Activated naive CD8-positive, alpha-beta T cell treated with anti-CD3 and anti-CD28 coated beads, Interleukin-2, amount 50 U/mL, for 24 hours (primary cell): ENCODE measurements at places on chromosomes 3 and 15.

- no peak for DNase-seq
These were observed 63.5 kb downstream of the UACA start for GRCh38 chr15:70699890-70700289.

DNA sequence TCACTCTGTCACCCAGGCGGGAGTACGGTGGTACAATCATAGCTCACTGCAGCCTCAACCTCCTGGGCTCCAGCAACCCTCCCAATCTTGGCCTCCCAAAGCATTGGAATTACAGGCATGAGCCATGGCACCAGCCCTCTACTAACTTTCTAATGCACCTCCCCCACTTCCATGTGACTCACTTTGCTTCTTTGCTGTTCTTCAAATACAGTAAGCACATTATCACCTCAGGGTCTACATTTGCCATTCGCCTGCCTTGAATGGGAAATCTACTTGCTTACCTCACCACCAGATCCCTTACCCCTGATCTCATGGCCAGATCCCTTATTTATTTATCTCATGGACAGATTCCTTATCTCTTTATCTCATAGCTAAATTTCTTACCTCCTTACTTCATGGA is 235.3 kb downstream of the KCNMB2 start:
- DNase-seq, result no peak

- no peak for DNase-seq
These were observed 14.5 kb downstream of the PCSK6 start for GRCh38 chr15:101474983-101475382.

- no peak for DNase-seq
These were observed 24.3 kb downstream of the MRPS25 start for GRCh38 chr3:15040844-15041243.

DNA sequence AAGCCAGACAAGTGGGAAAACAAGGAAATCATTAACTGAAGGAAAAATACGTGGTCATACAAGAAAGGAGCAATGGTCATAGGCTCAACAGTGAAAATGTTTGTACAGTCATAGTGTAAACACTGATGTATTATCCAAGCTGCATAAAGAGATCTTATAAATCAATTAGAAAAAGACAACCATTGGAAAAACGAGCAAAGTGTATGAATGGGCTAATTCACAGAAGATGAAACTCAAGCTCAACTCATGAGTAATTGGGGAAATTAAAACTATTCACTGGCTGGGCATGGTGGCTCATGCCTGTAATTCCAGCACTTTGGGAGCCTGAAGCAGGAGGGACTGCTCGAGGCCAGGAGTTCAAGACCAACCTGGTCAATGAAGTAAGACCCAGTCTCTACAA is 6.4 kb upstream of the IGF2BP2 start:
- DNase-seq, result no peak

DNA sequence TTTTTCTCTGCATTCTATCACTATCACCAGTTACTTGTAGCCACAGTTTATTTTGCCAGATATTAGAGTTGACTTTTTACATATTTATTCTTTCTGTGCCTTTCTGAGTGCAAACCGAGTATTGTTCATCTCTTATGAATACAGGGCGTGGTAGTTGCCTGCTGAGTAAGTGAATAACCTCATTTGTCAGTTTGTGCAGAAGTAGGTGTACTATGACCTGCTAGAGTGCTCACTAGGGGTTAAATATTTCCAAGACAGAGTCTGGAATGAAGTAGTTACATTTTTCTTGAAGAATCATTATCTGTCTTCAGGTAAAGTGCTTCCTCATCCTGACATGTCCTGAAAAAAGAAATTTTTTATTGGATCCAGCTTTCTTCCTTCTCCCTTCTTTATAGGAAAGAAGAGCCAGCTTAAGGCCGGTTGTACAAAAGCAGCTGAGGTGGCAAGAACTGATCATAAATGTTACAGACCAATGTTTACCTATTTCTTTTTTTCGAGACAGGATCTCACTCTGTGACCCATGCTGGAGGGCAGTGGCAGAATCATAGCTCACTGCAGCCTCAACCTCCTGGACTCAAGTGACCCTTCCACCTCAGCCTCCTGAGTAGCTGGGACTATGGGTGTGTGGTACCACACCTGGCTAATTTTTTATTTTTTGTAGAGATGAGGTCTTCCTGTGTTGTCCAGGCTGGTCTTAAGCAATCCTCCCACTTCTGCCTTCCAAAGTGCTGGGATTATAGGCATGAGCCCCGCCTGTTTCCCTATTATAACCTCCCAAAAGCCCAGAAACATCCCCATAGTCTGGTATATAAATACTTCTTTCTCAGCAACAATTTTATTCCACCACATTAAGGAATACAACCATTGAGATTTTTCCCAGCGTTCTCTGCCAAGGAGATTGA is 182.5 kb downstream of the TPRG1 start:
- no peak for DNase-seq

- DNase-seq, result no peak
These were observed 20.5 kb downstream of the BOC start for GRCh38 chr3:113231827-113232253.

DNA sequence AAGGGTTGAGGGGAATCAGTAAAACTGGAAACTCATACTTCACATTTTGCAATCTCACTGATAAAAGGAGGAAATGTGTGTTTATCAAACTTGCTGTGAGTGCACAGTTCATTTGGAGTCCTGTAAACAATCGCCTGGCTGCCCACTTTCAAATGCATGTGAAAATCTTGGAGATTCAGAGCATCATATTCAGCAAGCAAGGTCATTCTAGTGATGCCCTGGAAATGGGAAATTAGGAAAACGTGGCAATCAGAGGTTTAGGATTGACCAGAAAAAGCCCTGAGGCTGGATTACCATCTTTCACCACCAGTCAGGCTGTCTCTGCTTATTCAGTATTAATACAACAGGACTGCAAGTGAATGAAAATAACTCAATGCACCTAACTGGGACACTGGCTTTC is 23.9 kb downstream of the DPH6 start:
- DNase-seq, result no peak

GRCh38 chr15:63969652-63970421 is 76.4 kb downstream of the DAPK2 start:
- no peak for DNase-seq

GRCh38 chr3:27800261-27800660 is 78.1 kb upstream of the EOMES start:
- DNase-seq, result peak; percentile 7

DNA sequence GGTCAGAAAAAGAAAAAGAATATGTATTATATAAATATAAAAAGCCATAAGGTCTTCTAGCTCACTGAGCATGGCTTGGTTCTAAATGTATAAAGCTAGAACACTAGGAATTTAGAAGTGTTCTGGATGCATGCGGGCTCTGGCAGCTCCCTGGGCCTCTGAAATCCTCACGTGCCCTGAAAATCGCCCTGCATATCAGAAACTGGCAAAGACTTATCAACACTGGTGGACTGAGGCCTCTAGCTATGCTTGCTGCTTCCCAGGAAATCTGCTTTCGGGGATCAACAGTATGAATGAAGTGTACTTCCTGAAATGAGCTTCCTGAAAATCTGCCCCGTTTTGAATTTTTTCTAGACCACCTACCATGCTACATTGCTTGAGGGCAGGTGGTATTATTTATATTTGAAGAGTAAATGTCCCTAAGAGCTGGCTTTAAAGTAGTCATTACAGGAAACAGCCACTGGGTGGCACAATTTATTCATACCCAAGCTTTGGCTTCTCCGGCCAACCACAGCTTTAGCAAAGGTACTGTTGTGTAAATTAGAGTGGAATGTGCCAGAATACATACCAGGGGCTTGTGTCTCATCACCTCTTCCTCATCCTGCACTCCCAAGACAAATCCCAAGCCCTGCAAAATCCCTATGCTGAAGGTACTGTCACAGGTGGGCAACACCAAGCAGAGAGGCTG is 17.7 kb downstream of the CRTAP start:
- DNase-seq, result peak; percentile 12

GRCh38 chr15:93152951-93153350 is 63.9 kb upstream of the RGMA start:
- no peak for DNase-seq

GRCh38 chr3:89186456-89186855 is 79.0 kb downstream of the EPHA3 start:
- no peak for DNase-seq

- DNase-seq, result no peak
These were observed 24.9 kb downstream of the TTC14 start for GRCh38 chr3:180626844-180627243.

DNA sequence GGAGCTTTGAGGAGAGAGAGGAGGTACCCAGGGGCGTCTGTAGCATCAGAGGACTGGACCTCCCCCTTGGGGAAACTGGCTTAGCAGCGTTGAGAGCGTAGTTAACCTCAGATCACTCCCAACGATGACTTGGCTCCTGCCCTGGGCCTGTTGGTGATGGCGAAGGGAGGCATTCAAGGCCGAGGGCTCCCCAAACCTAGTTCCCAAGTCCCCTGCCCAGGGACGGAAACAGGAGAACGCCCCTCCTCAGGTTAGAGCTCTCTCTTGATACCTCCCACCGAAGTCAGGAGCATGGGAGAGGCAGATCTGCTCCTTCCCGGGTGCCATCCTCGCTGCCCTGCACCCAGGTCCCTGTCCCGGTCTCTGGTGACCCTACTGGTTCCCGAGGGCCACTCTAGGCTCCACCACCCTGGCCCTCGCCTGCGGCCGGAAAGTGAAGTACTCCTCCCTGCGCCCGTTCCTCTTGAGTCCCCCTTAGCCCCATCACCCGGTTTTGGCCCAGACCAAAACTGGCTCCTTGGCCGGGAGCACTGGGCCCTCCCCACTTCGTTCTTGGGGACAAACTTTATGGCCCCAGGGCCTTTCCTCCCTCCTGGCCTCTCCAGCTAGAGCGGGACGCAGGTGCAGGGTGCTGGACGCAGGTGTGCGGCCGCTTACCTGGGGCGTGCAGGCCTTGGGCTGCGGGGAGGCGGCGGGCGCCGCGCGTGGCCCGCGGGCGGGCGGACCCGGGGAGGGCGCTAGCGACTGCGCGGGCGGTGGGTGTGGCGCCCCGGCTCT is 2.6 kb upstream of the SKOR1 start:
- no peak for DNase-seq

GRCh38 chr3:43144761-43145490 is 39.0 kb upstream of the POMGNT2 start:
- no peak for DNase-seq

- DNase-seq, result no peak
These were observed 95.1 kb upstream of the PDZRN3 start for GRCh38 chr3:73719861-73720260.

DNA sequence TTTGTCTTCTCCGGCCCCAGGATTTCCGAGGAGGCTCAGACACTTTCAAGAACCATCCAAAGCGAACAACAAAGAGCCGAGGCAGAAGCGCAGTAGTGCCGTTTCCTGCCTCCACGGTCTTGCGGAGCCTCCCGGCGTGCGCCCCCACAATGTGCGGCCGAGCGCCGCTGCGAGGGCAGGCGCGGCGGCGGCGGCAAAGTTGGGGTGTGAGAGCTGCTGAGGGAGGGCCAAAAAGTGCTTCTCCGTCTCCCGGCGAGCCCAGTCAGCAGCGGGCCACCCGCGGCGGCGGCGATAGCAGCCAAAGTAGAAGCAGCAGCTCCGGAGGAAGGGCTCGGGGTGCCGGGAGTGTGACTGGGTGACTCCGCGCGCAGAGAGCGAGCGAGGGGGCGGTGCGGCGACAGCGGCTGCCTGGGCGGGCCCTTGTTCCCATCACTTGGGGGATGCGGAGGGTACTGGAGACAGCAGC is 749.1 kb downstream of the ROBO1 start:
- peak; percentile 18 for DNase-seq
